ENCODE measurements at places on chromosomes 1 and 21.

DNA sequence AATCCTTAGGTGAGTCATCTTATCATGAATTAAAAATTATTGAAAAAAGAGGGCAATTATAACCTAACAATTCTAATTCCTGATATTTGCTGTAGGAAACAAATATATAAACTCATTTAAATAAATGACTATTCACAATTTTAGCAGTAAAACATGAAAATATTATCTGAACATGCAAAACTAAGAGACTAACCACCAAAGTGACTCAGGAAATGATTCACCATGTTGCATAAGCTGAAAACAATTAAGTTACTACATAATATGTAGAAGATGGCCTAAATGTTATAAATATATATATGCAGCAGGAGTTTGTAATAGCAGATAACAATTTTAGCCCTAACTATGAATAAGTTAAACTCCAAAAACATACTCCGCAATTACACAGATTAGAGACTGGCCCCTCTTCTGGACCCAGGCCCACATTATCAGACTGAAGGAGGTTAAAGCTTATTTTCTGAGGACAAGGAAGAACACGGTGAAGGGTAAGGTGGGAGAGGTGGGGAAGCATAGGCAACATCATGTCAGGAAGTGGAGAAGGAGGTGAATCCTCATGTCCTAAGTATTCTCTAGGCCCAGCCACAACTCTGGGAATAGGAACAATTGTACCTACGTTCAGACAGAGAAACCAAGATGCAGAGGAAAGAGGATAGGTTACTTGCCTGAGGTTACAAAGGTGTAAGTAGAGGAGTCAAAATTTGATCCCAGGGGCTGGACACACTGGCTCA is 15.6 kb upstream of the AIM2 start:
- no peak for DNase-seq

- DNase-seq = no peak
These were observed 192.3 kb downstream of the FCRL5 start for GRCh38 chr1:157360023-157360390.

DNA sequence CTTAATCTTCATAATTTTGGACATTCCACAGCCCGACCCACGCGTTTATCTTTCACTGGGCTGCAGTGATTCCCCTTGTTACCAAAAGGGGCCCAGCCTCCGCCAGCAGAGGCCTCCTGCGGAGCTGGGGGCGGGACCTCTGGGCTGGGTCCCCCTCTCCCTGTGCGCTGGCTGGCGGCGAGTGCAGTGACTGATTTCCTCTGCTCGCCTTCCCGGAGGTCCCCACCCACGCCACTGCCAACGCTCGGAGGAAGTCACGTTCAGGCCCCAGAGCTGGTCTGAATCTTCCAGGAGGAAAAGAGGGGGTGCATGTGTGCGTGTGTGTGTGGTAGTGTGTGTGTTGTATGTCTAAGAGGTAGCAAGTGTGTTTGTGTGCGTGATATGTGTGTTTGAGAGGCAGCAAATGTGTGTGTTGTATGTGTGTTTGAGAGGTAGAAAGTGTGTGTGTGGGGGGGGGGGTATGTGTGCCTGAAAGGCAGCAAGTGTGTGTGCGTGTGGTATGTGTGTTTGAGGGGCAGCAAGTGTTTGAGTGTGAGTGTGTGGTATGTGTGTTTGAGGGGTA is 35.0 kb upstream of the JAK1 start:
- DNase-seq = no peak

DNA sequence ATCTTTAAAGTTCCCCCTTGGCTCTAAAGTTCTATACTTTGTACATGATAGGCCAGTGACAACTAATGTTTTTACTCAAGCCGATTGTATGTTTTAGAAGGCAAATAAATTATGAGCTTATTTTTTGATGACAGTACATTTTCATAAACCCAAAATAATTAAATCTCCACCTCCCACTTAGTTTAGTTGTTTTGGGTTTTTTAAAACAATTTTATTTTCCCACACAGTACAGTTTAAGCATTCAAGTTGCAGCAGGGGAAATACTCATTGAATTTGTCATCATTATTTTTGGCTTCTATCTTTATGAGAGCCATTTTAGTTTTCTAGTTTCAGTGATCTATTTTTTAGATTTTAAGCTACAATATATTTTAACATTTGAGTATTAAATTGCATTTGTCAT is 93.6 kb downstream of the OLFML2B start:
- no peak for DNase-seq

DNA sequence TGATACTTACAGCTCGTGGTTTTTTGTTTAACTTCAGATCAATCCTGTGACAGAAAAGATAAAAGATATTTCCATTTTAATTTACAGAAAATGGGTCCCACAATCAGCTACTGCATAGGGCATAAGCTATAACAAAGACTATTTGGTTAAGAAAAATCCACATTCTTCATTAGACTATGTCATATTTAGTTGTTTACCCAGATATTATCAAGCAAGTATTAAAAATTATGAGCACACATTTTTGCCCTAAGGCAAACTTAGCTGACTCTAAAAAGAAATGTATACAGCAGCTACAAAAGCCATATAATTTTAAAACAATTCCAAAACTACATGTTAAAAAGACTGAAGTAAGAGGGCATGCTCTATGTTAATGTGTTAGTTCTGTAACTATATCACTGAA is 18.7 kb downstream of the MEAF6 start:
- no peak for DNase-seq

GRCh38 chr21:28240586-28240985 is 752.1 kb downstream of the LTN1 start:
- DNase-seq = no peak

- DNase-seq = no peak
These were observed 12.3 kb upstream of the RGS4 start for GRCh38 chr1:163056831-163057230.

DNA sequence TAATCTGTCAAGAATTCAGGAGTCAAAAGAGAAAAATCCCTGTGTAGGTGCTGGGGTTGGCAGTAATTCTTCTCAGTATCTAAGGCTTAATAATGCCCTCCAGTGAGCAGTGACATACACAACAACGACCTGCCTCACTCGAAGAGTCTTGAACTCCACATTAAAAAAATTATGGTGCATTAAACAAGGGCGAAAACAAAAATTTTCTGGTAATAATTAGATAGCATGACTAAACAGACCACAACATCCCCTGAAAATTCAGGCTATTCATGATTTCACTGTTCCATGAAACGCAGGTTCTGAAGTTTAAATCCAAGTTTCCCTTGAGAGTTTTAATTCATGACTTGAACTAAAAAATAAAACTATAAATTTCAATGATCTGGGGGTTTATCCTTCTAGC is 5.1 kb downstream of the SRSF4 start:
- DNase-seq = no peak

DNA sequence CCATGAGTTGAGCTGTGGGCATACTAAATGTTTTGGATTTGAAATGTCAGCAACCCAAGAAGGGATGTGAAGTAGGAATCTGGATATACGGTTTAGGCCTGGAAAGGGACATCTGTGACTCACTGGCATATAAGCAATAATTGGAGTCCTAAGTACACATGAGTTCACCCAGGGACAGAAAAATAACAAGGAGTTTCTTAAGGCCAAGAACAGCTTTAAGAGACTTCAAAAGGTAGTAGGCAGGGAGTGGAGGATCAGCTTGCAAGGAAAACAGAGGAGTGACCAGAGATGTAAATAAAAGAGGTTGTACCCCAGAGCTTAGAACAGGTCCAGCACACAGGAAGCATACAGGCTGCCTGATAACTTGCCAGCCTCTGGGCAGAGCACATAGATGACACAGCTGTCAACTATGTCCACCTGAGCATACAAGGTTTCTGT is 28.1 kb downstream of the TMEM50B start:
- no peak for DNase-seq

- no peak for DNase-seq
These were observed 3.2 kb downstream of the RHOC start for GRCh38 chr1:112703706-112704105.

GRCh38 chr1:9990944-9991343 is 6.1 kb upstream of the RBP7 start:
- DNase-seq = no peak

- no peak for DNase-seq
These were observed 8.0 kb upstream of the DNM3 start for GRCh38 chr1:171833091-171833825.

- no peak for DNase-seq
These were observed 248.9 kb upstream of the HOOK1 start for GRCh38 chr1:59565611-59566410.

DNA sequence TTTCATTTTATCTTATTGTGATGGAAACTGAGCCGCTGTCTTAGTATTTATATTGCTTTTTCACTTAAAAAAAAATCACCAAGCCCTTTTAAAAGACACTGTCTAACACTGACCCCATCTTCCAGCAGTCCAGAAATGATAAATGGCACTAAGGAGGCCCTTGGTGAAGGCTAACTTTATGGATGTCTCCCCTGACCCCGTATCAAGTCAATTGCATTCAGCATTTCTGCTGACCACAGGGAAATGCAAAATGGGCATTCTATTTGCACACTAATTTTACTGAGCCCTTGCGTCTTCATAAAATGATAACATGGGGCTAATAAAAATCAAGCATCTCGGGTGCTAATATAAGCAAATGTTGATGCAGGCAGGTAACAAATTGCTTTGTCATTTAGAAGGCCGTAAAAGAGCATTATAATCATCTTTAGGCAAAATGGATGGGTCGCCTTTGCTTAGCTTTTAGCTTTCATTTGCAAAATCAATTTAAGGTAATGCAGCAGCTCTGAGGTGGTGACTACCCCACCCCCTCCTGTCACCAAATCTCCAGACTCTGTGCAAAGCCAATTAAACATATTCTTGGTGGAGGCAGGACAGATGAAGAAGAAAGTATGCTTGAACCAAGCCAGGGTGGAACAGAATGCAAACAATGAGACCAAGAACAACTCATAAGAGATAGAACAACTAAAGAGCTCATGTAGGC is 110.8 kb downstream of the BEND5 start:
- no peak for DNase-seq

DNA sequence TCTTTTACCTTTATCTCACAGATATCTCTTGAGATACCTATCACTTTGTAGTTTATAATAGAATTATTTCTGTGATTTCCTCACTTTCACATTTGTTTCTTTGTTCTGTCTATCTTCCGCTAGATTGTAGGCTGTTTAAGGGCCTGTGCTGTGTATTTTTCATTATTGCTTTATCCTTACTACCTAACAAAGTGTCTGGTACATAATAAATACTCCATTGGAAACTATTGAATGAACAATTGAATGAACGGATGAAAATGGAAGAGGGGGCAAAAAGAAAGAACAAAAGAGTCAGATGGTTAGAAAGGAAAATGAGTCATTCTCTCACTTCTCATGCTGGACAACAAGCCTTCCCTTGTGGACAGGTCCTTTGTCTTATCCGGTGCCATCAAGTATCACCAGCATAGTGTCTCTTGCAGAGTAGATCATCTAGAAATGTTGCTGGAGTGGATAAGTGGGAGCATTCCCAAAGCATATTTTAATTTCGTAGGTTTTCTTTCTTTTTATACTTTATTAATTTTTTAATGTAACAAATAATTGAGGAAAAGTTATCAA is 159.8 kb downstream of the NEK7 start:
- no peak for DNase-seq

DNA sequence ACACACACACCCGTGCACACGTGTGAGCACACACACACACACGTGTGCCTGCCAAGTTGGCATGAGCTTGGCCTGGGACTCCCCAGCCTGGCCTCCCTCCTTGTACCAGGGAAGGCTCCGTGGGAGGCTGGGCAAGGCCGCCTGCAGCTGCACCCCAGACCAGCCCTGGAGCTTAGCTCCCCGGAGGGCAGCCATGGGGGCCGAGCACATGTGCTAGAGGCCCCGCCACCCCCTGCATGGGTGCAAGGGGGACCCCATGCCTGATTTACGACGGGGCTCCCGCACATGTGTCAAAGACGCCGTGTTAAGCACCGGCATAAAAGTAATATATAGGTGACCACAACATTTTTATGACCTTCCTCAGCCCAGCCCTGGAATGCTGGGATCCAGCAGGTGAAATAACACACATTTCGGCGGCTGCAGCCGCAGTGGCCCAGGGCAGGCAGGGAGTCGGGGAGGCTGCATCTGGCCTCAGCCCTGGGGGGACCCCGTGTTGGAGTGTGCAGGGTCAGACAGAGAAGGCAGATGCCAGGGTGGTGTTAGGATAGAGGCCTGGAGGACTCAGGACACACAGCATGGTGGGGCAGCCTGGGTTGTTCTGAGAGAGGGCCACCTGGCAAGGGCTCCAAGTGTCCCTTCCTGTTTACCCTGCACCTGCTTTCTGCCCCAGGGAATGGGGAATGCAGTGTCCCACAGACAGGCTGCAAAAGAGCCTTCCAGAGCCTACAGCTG is 56.3 kb downstream of the WNT9A start:
- no peak for DNase-seq

DNA sequence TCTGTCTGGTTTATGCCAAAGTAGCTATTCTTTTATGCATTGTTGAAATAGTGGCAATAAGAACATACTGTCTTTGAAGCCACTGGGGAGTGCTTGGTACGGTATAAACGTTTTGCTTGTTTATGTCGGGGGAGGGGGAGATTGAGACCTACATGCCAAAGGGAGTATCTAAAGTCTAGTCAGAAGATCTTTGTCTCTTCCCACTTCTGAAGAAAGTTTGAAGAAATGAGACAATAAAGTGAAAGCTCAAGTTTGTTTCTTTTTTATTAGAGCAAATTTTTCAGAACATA is 6.8 kb downstream of the AKIRIN1 start:
- DNase-seq = no peak

- DNase-seq = no peak
These were observed 44.8 kb upstream of the KAZN start for GRCh38 chr1:14553711-14554110.

DNA sequence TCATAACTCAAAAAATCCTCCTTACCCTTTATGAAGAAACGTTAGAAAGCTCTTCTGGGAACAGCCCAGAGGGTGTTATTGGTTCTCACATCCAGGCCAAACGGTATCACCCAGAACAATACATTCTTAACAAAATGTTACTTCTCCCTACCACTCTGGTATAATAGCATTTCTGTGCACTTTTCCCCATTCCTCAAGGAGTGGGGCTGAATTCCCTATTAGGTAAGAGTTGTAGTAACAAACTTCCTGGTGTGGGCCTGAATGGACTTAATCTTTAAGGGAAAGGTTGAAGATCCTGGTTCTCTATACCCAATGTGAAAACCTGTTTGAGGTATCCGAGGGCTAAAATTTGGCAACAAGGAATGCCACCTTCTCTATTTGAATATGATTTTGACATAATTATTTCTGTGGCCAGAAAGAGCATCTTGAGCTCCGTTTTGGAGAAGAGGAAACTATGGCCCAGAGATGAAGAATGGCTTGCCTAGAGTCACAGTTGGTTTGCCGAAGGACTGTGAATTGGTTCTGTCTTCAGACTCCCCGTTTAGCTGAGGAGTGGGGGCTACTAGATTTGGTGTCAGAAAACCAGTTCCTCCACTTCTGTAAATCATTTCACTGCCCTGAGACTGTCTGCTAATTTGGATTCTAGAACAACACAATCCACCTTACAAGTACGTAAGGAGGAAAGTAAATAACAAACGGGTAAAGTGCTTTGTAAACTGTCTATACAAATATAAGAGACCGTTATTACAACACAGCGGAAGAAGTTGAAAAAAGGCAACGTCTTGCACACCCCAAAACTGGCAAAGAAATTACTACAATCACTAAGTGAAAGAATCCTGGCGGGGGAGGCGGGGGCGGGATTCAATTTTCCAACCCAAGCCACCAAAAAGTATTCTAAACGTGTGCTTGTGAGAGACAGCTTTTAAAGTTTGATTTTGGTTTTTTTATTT is 2.3 kb downstream of the ANP32E start:
- no peak for DNase-seq

All from GDM1 (cell line).